Omental fat pad (tissue), 4 donors: ENCODE measurements at places on chromosomes 2 and 18.

GRCh38 chr2:158973116-158973956, 4.9 kb downstream of the TANC1 start:
- DNase-seq = no peak

DNA sequence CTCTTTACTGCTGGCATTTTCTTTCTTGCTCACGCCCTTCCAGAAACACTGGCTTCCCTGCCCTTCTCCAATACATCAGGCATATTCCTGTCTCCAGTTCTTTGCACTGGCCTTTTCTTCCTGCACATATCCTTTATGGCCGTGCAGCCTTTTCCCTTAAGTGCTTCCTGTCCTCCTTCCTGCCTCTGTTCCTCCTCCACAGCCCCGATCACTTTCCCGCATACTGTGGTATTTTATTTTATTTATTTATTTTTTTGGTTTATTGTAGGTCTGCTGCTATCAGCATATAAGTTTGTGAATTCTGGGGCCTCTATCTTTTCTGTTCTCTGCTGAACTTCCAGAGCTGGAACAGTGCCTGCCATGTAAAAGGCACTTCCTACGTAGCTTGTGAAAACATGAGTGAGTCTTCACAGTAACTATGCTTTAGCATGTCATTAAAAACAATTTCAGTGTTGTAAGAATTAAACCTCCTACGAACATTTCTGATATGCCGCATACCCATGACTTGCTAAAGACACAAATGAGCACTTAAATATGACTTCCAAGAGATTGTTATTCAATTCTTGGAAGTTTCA, 289.1 kb downstream of the TRIB2 start:
- DNase-seq = no peak

DNA sequence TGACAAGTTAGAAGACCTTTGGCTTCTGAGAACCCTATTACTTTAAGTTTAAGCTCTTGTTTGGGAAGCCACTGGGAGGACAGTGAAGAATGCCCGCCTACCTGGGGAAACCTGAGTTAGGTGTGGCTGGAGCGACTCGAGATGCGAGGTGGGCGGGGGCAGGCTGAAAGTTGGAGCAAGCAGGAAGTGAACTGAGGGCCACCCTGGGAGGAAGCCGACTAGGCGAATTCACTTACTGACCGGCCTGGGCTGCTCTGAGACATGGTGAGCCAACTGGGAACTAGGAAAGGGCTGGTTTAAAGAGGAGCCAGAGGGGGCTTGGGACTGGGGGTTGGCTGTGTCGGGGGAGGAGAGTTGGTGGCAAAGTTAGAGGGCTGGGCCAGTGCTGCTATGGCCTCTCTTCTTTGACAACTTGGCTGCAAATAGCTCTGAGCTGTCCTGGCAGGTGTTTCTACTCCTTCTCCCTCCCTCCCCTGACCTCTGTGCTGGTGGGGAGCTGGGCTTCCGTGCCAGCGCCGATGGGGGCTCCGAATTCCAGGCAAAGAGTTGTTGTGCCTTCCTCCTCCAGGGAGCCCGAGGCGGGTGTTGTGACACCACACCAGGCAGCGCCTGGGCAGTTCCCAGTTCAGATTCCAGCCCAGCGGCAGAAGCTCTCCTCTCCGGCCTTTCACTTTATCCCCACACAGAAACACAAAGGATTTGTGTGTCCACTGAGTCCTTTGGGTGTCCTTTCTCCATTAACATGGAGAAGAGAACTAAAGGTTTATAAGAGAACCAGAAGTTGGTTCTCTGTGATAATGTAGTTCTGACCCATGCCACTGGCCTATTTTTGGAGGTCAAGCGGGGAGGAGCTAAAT, at the start of gene VAMP8:
TSS of gene VAMP8 (plus strand) at position 201 of the 857 bp plus-strand sequence. CDS start at position 262, 61 bp downstream.
- no peak for DNase-seq

DNA sequence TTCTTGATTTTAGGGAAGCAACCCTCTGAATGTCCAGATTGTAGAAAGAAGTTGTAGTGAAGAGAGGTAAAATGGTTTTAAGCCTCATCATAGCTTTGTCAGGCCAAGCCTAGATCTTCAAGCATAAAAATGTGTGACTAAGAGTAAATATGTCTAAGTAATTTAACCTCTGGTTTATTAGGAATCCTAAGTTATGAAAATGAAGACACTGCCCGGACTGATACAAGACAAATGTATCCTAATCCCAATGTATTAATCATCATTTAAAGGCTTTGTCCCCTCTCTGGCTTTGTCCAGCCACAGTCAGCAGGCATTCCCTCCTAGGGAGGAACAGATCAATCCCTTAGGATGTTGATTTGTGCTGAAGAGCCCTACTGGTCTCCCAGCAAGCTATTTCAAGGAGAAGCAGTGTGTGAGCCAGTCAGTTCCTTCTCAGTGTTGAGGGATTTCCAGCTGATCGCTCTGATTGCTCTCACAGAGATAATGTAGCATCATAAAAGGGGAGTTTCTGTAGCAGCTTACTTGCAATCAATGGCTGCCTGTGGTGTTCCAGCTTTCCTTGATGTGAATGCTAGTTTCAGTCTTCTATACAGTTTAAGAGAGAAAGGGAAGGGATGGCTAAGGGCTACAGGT, 796.1 kb downstream of the EPHA4 start:
- no peak for DNase-seq
